Stimulated activated CD8-positive, alpha-beta memory T cell treated with anti-CD3 and anti-CD28 coated beads, Interleukin-15, amount 100 ng/mL, for 24 hours (primary cell): ENCODE measurements at places on chromosomes 2 and 18.

DNA sequence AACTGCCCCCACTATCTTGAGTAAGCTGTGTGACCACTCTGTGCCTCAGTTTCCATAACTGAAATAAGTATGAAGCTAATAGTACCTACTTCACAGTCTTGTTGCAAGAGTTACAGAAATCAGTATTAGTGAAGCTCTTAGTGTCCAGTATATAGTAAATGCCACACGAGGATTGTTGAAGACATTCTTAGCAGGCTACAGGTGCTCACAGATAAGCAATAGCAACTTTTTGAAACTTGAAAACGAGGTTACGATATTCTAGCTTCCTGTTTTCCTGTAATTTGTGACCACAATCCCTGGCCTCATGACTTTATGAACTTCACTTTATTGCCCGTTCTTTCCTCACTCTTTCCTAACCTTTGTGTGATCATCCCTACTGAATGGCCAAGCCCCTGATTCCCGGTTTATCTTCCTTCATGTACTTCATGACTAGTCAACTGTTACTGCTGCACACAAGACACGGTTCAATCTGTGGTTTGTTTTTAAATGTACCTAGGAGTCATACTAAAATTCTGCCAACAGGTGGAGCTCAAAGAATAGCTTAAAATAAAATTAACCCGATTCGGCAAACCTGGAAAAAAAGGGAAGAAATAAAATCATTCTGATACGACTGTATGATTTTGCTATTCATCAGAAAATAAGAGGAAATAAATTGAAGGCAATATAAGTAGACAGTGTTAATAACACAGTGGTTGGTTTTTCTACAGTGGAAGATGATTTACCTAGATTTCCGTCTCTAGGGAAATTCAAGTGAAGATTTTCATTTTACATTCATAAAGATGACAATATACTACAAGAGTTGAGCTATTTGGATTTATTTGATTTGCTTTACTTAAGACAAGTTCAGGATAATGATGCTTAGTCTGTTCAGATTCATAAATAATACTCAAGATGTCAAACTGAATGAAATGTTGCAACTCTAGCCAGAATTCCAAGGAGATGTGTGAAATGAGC lies 38.1 kb upstream of the STAT1 start:
- DNase-seq: no peak

DNA sequence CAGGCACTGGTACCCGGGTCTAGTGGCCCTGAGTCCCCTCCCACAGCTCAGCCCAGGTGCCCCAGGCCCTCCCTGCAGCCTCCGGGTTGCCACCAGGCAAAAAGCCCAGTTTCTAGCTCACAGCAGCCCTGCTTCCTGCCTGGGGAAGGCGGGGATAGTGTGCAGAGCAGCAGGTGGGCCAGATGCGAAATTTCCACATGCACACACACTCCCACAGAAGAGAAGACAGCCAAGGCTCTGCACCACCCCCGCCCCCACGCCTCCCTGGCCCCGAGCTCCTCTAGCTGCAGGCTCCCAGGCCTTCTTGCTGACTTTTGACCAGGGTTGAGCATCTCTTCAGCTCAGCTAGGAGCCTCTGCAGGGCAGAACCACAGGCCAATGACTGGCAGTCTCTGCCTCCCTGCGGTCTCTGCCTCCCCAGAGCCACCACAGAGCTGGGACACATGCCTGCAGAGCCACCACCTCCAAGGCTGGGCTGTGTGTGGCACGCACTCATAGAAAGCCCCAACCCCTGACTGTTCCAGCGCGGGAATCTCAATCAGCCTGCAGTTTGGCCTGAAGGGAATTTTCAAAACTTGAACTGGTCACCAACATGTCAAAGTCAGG lies 7.2 kb downstream of the SLC66A2 start:
- no peak for DNase-seq

GRCh38 chr2:74562126-74562775 lies 7.7 kb downstream of the DOK1 start:
- DNase-seq: no peak

DNA sequence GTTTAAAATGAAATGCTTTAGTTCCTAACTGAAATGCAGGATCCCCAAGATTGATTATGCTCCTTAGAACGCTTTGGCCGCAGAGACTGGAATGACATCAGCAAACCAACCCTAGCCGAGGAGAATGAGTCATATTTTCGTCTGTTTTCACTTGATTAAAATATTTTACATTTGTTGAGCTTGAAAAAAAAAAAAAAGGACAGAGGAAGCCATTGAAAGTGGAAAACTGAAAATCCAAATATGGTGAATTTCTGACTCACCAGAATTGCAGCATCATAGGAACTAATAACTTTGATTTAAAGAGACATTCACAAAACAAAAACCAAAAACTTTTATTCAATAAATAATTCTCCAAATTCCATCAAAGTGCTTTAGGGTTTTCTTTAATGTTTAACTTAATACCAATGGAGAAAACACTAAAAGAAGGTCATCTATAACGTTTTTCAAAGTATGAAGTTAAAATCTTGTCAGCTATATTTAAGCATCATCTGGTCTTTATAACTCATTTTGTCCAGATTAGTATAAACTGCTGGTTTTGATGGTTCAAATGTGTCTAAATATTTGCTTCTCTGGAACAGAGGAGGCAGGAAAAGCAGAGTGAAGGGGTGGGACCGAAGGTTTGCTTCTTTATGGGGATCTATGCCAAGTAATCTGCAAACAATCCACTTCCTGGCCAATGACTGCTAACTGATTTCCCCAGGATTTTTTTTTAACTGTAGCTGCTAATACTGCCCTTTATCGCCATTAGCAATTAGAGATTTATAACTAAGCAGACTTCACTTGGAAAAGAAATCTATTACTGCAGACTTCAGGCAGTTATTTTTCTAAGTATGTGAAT lies 30.9 kb upstream of the COL5A2 start:
- no peak for DNase-seq

- no peak for DNase-seq
Measured at GRCh38 chr2:54468673-54469072, 12.5 kb downstream of the SPTBN1 start.

- no peak for DNase-seq
Measured at GRCh38 chr2:199302851-199303250, 154.9 kb downstream of the SATB2 start.

GRCh38 chr18:30457156-30457555 lies 585.4 kb downstream of the DSC3 start:
- no peak for DNase-seq

GRCh38 chr18:52451851-52452250 lies 111.9 kb downstream of the DCC start:
- no peak for DNase-seq

DNA sequence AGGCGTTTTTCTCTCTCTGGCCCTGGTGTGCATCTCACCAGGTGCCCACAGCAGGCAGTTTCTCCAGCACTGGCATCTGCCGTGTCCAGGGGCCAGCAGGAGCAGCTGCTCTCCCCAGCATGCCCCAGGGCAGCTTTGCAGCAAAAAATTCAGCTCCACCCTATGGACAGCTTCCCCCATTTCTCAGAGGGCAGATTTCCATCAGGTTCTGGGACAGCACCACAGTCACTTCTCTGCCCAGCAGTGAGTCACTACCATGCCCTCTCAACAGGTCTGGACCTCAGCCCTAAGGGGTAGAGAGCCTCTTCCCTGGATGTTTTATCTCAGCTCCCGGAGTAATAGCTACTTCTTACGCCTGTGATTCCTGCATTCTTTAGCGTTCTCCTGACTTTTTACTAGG lies 170.2 kb upstream of the RAB12 start:
- DNase-seq: no peak

DNA sequence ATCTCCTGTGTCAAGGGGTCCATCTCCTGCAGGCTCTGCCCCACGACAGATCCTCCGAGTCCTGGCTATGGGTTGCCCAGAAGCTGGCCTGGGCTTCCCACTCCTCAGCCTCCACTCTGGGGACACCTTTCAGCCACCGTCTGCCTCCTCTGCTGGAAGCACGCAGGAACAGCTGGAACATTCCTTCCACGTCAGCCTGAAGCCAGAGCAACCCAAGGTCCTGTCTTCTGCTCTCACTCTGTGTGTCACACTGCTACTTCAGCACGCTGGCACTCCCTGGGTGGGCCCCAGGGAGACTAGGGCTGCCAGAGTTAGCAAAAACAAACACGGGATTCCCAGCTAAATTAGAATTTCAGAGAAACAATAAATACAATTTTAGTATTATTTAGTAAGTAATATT lies 148.8 kb downstream of the HRH4 start:
- DNase-seq: no peak

- no peak for DNase-seq
Measured at GRCh38 chr2:209091056-209091455, 332.8 kb upstream of the MAP2 start.

GRCh38 chr2:8598295-8599165 lies 83.3 kb upstream of the ID2 start:
- no peak for DNase-seq

DNA sequence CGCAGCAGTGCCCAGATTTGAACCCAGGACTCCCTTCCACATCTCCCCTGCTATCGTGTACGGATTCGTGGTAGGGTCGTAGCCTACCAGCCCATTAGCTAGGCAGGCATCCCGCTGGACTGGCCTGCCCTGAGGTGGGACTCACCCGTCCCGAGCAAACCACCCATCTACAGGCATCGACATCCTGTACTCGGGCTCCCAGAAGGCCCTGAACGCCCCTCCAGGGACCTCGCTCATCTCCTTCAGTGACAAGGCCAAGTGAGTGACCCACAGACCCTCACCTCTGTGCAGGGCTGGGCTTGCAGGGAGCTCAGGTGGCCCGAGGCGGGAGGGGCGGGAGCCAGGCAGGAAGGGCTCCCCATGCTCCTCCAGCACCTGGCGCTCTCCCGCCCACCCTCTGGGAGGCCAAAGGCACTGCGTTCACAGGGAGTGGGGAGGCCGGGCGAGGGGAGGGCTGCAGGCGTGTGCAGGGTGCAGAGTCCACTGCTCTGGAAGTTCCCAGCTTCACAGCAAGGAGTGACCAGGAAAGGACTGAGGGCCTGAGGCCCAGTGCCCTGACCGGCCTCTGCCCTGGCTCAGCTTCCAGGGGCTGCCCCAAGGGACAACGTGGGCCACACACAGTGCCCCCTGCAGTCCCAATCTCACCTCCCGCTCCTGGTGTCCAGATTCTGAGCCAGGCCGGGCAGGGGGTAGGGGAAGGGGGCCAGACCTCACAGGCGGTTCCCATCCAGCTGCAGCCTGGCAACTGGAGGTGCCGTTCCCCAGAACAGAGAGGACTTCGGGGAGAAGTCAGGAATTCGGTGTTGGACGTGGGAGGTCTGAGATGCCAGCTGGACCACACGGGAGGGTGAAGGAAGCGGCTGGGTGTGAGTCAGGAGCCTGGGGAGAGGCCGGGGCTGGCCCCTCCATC lies 5.4 kb downstream of the AGXT start:
- no peak for DNase-seq

GRCh38 chr2:128594953-128595677 lies 276.4 kb upstream of the HS6ST1 start:
- DNase-seq: no peak

GRCh38 chr18:56967035-56967434 lies 179.9 kb upstream of the BOD1L2 start:
- no peak for DNase-seq

DNA sequence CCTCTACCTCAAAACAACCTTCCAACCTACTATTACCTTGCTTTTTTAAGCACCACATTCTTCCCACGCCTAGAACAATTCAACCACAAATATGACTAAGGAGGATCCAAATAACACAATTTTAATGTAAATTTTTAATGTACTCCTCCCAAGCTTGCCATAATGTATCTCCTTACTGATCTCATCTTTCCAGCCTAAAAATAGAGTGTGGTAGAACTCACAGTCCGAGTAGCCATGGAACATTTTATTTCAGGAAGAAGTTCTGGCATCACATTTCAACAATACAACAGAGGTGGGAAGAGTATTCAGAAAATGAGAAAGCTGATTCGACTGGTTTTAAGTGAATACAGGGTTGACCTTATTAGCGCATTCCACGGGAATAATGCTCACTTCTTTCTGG lies 15.4 kb downstream of the FEZ2 start:
- DNase-seq: no peak

DNA sequence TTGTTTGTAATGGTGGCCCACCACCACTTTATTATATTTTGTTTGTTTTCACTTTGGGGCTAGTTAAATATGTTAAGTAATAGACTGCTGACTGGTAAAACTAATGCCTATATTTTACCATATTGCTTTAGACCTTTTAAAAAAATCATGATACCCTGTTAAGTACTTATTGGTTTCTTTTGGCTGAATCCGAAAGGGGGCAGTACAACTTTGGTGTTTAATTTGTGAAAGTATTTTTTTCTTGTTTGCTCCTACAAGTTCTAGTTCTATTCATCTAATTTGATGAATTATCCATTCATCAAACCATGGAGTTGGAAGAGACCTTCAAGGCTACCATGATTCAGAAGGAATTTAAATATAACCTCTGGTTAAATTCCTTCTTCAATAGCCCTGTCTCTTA lies 147.0 kb downstream of the MBD5 start:
- DNase-seq: no peak

GRCh38 chr2:11408959-11409571 lies 56.9 kb downstream of the E2F6 start:
- DNase-seq: no peak

GRCh38 chr2:228164718-228165117 lies 16.8 kb downstream of the SPHKAP start:
- DNase-seq: no peak

GRCh38 chr2:120845277-120845676 lies 109.6 kb downstream of the GLI2 start:
- no peak for DNase-seq

- DNase-seq: no peak
Measured at GRCh38 chr2:181578829-181579228, 78.1 kb downstream of the CERKL start.

DNA sequence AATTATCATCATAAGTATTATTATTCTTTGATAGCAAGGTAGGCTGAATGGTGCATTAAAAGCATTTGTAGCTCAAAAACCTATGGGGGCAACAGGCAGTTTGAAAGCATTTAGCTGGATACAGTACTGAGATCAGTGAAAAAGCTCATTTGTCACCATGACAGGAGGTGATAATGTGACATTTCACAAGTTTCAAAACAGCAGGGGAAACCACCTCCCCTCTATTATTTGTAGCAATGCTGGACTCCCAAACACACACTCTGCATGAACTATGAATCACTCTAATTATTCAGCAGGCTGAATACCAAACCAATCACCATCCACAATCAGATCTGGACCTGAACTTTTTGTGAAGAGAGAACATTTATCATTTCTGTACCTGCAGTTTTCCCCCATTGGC lies 63.4 kb downstream of the MYO5B start:
- DNase-seq: no peak

DNA sequence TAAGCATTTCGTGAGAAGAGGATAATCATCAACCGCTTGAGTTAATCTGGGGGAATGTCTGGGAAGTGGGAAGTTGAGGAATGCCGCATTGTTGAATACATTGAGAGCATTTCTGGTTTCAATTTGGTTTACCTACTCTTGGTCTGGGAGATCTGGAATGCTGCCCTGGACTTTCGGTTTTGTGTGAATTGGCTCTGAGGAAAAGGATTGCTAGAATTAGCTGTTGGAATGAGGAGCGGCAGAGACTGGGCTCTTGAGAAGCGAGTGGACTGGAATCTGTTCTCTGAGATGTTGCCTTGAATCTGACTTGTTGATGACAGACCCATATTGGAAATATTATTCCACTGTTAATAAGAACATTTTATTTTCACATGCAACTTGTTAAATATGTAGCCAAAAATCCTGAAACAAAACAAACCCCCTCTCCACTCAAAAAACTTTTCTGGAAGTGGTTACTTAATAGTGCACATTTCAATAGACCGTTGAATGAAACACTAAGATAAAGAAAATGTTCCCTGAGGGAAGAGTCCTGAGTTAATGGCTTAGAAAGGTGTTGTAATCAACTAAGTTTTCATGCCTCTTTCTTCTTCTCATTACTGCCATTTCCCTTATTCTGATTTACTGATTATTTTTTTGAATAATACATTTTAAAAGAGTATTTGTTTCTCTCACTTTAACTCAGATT lies 50.8 kb downstream of the PTPRM start:
- no peak for DNase-seq

- no peak for DNase-seq
Measured at GRCh38 chr18:76495006-76495370, at the start of gene ZNF516. TSS of gene ZNF516 (minus strand) at chr18:76495242. CDS start at chr18:76443054, 52,188 bp downstream.
